ENCODE measurements at places on chromosomes 13 and 19.

DNA sequence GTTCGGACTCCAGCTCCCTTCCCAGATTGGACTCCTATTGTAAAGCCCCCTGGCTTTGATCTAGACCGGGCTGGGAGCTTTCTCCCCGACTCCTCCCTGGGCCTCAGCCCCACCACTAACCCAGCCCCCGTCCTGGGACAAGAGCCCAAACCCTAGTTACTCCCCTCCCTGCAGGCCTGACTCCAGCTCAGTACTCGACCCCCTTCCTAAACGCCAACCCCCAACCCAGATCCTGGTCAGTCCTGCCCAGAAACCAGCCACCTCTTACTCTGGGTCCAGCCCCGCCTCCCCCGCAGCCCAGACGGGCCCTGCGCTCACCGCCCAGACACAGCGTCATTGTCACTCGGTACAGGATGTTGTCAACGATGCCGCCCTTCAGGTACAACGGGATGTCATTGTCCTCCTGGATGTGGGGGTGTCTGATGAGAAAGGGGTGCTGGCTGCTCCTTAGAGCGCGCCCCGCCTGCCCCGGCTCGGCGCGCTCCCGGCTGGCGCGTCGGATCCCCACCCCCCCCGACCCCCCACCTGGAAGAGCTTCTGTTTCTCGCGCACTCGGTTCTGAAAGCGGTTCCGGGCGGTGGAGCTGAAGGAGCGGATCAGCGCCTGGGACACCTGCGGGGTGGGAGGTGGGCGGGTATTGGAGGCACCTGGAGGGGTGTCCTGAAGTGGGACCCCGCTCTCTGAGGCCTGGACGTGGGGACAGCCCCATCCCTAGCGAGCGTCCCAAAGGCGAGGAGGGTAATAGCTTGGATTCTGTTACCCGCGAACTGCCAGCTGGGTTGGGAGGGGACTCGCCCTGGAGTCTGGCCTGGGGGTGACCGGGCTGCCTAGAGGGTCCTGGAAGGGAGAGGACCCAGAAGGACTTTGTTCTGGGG, 866 bp downstream of the COX7A1 start:
- no peak for DNase-seq

- no peak for DNase-seq
Observed at GRCh38 chr19:45475537-45476291, 7.9 kb downstream of the FOSB start.

DNA sequence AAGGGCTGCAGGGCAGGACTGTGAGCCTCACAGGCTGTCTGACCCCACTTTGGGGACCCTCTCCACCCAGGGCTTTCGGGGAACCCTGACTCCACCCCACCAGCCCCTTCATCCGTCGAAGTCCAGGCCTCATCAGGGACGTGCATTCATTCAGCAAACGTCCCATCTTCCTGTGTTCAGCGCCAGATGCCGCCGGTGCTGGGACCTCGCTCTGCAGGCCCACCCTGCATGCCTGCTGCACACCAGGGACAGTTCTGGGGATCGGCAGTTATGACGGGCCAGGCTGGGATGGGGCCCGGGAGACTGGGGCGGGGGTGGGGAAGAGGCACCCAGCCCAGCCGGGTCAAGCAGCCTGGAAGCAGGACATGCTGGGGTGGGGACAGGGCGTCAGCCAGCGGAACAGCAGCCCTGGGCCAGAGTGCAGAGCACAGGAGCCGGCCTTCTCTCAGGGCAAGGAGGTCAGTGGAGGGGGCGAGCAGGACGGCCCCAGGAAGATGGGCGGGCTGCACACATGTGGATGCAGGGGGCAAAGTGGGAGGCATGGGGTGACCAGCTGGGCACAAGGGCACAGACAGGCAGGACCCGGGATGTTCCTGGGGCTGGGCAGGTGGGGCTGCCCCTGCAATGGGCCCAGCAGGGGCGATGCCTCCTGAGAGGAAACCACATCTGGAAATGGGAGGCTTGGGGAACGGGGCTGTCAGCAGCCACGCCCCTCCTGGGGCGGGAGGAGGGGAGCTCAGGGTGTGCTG, 5.1 kb downstream of the GAMT start:
- DNase-seq = no peak

DNA sequence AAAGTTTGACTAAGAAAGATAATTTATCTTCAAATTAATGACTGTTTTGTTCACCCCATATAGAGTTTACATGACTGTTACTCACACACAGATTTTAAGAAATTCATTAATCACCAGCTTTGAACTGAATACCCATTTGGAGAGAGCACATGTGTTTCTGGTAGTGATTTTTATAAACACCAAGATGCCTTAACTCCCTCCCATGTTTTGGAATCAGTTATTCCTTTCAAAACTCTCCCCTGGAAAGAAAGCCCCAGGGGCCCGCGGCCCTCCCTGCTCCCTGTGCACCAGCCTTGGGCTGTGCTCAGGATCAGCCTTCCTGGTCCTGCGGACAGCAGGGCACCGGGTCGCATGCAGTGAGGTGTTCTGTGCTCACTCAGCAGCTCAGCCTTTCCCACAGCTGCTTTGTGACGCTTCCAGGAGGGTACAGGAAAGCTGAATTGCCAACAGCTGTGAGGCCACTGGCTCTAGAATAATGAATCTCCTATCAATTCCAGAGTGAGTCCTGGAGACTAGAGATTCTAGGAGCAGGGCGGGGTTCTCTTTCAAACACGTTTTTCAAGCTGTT, 483.2 kb downstream of the EFNB2 start:
- no peak for DNase-seq

GRCh38 chr13:76503766-76504165, 382.4 kb downstream of the KCTD12 start:
- no peak for DNase-seq

DNA sequence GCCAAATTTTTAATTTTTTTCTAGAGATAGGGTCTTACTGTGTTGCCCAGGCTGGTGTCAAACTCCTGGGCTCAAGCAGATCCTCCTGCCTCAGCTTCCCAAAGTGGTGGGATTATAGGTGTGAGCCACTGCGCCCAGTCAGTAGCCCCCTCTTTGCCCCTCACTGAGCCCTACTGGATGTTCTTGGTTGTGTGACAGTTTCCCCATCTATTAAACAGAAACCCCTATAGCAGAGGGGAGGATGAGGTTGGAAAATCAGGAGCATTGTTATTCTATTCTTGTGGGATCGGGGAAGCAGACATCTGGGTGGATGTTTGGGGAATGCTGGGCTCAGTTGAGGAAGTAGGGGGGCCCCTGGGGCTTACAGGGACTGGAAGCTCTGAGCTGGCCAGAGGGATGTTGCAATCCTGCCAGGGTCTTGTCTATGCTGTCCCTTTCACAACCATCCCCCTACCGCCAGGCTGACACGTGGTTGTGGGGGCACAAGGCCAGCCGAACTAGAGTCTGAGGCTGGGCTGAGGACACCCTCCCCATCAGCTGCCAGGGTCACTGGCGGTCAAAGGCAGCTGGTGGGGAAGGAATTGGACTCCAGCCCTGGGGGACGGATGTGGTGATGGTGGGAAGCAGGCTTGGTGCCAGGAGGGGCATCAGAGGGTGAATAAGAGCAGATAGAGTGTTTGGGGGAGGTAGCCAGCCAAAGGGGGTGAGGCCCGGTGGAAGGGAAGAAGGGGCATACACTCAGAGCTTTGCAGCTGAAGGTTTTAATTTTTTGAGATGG, 10.9 kb downstream of the APOC1 start:
- DNase-seq = no peak

- no peak for DNase-seq
Observed at GRCh38 chr13:35127466-35127865, 185.4 kb downstream of the NBEA start.

Measured in A549 (cell line).